ENCODE measurements at places on chromosomes 11 and 22.
A peak's percentile ranks its signal among the peaks of the same experiment; 100 is the strongest.

- DNase-seq = peak; percentile 80
These were observed 2.9 kb upstream of the LRRC10B start for GRCh38 chr11:61505640-61506155.

DNA sequence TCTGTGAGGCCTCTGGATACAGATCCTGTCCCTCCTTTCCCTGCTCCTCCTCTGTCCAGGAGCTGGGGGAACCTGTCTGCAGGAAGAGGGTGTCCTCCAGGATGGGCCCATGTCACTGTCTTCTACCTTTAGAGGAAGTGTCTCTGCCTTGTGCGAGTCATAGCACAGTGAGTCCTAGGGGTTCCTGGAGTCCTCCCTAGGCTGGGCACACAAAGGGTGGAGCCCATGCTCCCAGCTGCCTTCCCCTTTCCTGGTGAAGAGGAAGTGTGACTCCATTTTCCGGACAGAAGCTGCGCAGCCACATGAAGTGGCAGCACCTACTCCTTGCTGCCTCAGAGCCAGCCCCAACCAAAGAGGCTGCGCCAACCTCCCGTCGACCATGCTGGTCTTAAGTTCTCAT is 112.2 kb downstream of the CTTN start:
- DNase-seq = no peak

DNA sequence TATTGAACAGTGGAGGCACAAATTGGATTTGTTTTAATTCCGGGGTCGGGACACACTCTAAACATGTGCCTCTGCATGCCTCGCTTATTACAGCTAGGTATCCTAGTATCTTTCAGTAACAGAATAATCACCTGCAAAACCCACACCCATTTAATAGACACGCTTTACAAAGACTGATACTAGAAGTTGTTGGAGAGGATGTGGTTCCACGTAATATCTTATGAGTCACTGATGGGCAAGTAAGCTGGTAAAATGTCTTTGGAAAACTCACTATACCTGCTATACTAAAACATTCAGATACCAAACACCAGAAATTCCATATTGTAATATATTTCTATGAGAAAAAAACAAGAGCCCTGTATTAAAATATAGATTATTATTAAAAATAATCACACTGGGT is 84.0 kb downstream of the GGTLC2 start:
- no peak for DNase-seq

DNA sequence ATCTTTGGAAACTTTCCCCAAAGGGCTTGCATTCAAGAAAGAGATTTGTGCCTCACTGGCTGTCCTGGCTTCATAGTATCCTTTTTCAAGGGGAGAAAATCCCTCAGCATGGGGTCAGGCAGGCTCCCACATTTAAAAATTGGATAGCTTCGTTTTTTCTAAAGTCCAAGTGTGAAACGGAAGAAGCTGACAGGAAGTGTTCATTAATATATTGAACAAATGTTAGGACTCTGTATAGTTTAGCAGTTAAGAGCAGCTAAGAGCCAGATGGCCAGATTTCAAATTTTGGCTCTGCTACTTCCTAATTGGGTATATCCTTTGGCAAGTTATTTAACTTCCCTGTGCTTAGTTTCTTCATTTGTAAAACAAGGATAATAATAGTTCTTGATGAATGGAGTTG is 354.9 kb upstream of the FAT3 start:
- DNase-seq = no peak

- DNase-seq = peak; percentile 56
These were observed 9.9 kb downstream of the NARS2 start for GRCh38 chr11:78564490-78565467.

GRCh38 chr11:14588681-14589080 is 54.9 kb upstream of the PDE3B start:
- DNase-seq = no peak

DNA sequence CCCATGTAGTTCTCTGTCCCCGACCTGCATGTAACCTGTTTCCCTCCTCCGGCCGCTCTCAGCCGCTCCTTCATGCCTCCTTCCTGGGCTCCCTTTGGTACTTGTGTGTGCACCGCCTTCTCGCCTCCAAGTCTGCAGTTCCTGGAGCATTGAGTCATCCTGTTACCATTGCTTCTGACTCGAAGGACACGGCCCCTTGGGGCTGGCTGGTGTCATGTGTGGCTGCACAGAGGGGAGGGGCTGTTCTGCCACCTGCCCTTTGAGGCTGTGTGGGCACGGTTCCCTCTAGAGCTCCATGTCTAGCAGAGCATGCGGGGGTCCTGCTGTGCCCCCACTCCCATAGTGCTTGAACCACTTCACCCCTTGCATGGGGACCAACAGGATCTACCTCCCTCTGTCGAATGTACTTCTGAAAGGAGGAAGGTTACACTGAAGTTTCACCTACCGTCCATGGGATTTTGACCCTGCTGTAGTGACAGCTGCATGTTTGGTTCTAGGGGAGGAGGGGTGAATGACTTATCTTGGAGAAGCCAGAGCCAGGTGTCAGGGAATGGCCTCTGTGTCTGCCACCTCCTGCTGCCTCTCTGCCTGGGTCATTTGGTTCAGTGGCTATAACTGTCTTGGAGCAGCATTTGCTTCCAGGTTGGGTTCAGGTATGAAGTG is 39.6 kb downstream of the BCR start:
- no peak for DNase-seq

GRCh38 chr22:27772081-27772983 is 29.2 kb downstream of the MN1 start:
- no peak for DNase-seq

GRCh38 chr11:110778343-110778742 is 66.1 kb upstream of the ARHGAP20 start:
- DNase-seq = no peak

GRCh38 chr11:102680945-102681344 is 24.6 kb downstream of the MMP27 start:
- DNase-seq = no peak

GRCh38 chr11:125404811-125405790 is 91.0 kb downstream of the FEZ1 start:
- DNase-seq = peak; percentile 45

GRCh38 chr11:77093987-77094840 is 8.4 kb upstream of the OMP start:
- DNase-seq = no peak

DNA sequence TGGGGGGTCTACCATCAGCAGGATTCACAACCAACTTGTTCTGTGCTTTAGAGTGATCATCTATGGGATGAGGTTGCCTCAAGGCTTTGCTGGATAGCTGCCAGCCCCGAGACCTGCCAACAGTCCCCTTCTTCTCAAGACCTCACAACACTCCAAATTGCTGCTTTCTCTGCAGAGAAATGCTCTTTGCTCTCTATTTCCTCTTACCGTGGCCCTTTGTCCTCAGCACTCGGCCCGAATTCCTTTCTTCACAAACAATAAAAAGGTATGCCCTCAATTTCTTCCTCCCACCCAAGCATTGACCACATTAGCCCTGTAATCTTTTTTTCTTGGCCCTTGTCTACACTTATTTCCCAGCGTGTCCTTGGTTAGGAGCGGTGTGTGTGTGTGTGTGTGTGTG is 147.4 kb upstream of the SNX19 start:
- no peak for DNase-seq

GRCh38 chr11:44877571-44878497 is 72.8 kb downstream of the TP53I11 start:
- DNase-seq = no peak
